ENCODE measurements at places on chromosomes 6 and 20.

DNA sequence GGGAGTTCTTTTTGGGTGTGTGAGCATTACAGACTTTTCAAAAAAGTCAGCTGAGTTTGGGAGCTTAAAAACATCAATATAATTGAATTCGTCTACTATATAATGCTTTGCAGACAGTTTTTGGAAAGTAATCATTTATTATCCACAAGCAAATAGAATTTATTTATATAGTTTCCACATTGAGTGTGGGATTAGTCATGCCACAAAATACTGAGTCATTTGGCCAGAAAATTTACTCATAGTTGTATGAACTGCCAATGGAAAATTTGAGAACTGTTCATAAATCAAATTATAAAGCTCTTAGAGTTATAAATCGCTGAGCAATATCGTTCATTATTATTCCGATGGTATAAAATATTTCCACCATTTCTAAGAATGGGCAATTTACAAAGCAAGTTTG, 5.0 kb downstream of the BEND6 start:
- peak; percentile 85 for DNase-seq

DNA sequence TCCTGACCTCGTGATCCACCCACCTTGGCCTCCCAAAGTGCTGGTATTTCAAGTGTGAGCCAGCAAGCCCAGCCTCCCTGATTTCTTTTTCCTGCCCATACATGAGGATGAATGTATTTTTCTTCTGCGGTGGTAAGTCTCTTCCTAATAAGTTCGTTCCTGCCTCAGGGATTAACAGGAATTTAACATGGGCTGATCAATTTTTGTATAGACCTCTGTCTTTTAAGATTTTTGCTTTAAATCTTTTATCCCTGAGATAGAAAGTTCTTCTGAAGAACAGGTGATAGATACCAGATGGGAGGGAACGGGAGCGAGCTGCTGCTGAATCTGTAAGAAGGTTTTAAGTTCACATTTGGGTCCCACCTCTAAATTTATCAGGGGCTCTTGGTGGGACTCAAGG, 7.0 kb upstream of the ZNFX1 start:
- no peak for DNase-seq

DNA sequence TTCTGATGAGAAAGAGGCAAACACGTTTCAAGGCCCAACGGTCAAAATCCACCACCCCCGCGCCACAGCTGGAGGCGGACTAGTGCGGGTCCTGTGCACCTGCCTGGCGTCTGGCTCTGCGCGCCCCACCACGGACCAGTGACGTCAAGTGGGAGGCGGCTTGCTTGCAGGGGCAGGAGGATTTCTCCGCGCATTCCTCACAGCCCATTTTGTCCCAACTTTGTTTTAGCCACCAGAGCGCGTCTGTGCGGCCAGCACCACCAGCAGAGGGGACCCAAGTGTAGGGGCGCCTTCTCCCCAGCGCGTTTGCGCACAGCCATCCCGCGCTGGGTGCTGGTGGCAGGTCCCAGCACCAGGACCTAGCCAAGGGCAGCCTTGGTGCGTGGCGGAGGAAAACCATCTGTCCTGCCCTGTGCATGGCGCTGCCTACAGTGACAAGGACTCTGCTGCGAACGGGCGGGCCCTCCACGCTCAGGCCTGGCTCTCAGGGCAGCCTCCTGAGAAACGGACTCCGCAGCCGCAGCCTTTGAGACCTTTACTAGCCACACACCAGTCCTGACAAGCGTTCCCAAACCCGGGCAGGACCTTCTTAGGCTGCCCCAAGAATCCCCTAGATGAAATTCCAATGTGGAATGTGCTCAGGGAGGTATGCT, 194.8 kb upstream of the EXOC2 start:
- no peak for DNase-seq

DNA sequence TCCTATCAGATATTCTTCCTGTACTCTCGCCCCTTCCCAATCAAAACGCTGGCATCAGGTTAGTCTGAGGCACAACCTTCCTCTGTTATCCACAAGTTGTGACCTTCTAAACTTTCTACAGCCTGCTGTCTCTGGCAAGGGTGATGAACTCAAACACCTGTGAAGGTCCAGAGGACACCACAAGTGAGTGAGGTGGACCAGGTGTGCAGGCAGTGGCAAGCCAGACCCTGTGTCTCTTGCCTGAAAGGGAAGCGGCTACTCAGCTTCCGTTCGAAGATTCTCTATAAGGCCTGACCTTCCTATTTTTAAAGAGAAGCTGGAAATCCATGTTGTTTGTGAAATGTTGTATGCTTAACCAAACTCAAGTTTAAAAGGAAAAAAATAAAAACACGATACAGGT, 36.8 kb downstream of the GCM1 start:
- peak; percentile 42 for DNase-seq

GRCh38 chr6:44452725-44453124, 65.2 kb downstream of the CDC5L start:
- peak; percentile 85 for DNase-seq

- DNase-seq = no peak
Measured at GRCh38 chr6:14875481-14876063, 370.3 kb upstream of the JARID2 start.

DNA sequence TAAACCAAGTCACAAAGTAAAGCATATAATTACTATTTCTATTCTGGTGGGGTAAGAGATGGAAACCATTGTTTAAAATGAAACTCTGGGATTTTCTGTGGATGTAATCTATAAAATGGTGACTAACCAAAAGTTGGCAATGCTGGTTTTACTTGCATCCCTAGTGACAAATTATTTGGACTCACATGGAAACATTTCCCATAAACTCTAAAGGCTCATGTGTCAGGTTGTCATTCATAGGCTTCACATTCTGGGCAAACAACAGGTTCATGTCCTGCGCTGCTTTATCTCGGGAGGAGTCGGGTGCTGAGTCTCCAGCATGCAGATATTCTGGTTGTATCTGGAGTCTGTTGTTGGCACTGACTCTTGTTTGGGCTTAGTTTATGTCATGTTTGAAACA, 98.0 kb upstream of the SCP2D1 start:
- DNase-seq = no peak

- DNase-seq = peak; percentile 82
Measured at GRCh38 chr6:104908031-104908887, 48.5 kb upstream of the HACE1 start.

DNA sequence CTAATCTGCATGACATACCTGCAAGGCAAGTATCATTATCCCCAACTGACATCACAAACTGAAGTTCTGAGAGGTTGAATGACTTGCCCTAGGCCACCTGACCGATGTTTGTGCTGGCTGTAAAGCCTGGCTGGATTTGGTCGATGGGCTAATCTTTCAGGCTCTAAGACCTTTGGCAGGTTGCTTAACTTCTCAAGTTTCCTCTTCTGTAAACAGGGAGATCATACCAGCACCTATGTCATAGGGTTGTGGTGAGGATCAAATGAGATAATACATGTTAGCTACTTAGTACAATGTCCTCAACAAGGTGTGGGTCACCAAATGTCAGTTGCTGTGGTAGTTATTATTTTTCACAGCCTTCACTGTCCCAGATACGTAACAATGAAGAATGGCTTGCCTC, 14.2 kb downstream of the ANKRD66 start:
- DNase-seq = peak; percentile 27

DNA sequence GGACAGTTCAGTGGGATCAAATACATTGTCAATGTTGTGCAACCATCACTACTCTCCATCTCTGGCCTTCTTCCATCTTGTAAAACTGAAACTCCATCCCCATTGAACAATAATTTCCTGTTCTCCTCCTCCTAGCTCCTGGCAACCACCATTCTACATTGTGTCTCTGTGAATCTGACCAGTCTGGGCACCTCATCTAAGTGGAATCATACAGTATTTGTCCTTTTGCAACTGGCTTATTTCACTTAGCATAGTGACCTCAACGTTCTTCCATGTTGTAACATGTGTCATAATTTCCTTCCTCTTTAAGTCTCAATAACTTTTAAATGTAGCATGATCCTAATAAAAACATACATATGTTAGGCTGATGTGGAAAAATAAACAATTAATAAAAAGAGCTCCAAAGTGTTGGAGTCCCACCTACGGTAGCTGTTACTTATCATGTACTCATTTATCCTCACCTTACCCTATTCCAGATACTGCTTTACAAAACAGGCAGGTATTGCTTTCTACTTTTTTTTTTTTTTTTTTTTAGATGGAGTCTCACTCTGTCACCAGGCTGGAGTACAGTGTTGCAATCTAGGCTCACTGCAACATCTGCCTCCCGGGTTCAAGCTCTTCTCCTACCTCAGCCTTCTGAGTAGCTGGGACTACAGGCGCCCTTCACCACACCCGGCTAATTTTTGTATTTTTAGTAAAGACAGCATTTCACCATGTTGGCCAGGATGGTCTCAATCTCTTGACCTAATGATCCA, 91.9 kb downstream of the TNFAIP3 start:
- peak; percentile 79 for DNase-seq

GRCh38 chr6:7214468-7214867, 98.5 kb downstream of the SSR1 start:
- no peak for DNase-seq

GRCh38 chr20:32282461-32282860, 5.0 kb downstream of the KIF3B start:
- DNase-seq = no peak

GRCh38 chr6:25359891-25360290, 80.7 kb downstream of the CARMIL1 start:
- DNase-seq = no peak

- peak; percentile 60 for DNase-seq
Measured at GRCh38 chr20:62305765-62306413, 3.1 kb downstream of the ADRM1 start.

DNA sequence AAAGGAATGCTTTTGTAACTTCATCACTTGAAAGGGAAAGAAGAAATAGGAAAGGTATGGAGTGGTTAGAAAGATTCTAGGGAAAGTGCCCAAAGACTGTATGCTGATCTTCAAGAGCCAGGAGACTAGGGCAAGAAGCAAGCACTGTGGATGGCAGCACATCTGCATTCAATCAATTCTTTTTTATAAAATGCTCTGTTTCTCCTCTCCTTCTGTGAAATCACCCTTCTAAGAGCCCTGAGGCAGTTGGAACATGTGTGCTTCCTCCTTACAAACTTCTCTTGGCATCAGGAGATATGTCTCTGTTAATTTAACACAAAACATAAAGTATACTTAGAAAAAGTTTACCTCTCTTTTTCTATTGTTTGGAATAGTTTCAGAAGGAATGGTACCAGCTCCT, 1162.2 kb upstream of the GJE1 start:
- DNase-seq = no peak

DNA sequence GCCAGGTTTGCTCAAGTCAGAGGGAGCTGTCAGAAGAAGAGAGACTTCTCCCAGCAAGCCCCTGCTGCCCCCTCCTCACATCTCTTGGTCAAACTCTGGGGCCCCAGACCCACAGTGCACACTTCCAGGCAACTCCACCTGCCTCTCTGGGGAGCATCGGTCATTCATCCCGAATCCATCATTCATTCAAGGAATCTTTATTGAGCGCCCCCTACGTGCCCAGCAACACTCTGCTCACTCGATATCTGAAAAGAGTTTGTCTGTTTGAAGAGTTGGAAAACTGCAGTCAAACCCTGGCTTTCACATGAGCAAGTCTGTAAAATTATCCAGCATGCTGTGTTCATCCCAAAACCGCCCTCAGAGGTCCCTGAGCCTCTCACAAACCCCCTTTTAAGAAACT, 66.2 kb downstream of the PRR18 start:
- no peak for DNase-seq

GRCh38 chr6:2695454-2696095, 55.1 kb downstream of the MYLK4 start:
- peak; percentile 61 for DNase-seq

DNA sequence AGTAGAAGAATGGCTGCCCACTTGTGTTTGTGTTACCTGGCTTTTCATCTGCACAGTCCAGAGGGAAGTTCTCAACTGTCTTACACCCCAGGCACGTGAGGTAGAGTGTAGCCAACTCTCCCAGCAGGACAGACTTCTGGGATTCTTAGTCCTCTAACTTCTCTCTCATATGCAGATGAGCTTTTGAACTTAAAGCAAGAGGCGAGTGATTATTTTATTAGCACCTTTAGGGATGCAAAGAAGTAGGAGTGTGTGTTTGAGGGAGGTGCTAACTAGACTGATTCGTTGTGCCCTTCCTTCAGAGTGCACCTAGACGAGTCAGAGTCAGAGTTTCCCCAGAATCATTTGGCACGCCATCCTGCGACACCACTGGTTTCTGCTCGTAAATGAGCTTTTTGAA, 10.8 kb downstream of the CDYL start:
- DNase-seq = no peak

DNA sequence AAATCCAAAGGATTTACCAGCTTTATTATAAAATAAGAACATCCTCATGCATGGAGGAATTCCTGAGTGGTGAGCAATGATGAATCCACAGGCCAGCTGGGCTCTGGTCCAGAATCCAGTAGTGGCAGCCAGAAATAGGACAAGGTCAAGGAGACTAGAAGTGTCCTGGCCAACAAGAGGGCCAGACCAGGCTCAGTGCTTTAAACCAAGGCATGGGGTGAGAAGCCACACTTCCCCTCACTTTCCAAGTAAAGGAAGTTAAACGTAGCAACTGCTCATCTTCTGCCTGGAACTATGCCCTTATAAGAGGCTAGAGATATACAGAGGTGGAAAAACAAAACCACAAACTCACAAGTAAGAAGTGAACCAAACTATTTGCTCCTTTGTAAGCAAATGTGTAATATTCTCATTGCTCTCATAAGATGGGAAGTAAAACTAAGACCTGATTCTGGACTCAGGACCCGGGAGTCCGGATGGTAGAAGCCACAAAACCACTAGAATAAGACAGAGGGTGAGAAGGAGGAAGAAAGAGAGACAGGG, 253.2 kb downstream of the UST start:
- DNase-seq = peak; percentile 67

DNA sequence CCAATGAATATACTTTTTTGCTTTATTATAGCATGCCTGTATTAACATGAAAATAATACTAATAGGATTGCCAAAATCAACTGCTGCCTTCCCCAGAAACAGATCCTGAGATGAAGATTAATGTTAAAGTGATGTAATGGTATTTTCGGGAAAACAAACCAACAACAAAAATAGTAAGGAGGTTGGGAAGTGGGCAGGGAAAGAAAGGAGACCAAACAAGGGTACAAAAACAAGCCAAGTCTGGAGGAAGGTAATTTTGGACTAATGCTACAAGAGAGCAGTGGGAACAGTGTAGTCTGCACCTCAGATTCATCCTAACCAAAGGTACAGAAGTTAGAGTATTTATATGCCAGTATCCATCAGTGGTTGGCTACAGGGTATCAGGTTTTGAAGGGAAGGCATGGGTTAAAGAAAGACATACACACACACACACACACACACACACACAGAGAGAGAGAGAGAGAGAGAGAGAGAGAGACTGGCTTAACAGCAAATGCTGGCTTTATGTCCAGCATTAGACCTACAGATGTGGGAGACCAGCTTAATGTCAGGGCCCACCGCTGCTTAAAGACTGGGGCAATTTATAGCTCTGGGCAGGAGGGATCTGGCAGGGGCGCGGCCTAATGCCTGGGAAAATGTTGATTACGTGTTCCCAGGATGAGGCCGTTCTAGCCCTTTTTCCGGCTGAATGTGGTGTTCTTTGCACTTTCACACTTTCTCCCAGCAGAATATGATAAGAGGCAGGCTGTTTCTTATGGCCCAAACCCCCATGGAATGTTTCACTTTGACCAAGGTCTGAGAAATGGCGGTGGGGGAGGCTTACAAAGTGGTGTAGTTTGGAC, 3.8 kb upstream of the SLC17A1 start:
- DNase-seq = no peak

- no peak for DNase-seq
Measured at GRCh38 chr6:111844376-111844775, 28.9 kb downstream of the FYN start.

Measured in bronchial epithelial cell (primary cell).